Occipital lobe (tissue), 3 donors: ENCODE measurements at places on chromosomes 6 and 20.
A peak's percentile ranks its signal among the peaks of the same experiment; 100 is the strongest.

DNA sequence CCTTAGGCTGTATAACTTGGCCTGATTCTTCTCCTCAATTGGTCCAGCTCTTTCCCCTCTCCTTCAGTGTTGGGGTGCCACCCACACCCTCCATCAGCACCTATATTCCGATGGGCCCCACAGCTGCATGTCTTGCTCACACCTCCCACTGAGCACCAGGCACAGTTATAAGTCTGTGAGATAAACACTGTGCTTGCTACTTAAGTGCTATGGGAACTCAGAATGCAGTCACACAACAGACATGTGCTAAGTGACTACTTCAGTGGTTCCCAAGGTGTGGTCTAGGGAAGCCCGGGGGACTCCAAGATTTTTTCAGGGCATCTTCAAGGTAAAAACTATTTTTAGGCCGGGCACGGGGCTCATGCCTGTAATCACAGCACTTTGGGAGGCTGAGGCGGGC lies 7.3 kb downstream of the ZC3H12D start:
- no peak for DNase-seq

DNA sequence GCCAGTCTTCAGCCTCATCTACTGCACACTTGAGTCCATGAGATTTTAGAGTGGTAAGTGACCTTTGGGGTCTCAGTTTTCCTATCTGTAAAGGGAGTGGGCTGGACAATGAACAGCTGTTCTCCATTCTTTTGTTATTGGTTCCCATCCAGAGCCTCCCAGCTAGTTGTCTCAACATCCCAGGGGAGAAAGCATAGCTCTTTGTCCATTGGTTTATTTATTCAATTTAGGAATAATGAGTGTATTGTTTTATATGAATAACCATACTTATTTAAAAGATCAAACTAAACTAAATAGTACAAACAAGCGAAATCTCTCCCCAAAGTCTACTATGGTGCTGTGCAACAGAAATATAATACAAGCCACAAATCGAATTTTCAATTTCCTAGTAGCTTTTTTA lies 13.7 kb downstream of the PIGT start:
- no peak for DNase-seq

DNA sequence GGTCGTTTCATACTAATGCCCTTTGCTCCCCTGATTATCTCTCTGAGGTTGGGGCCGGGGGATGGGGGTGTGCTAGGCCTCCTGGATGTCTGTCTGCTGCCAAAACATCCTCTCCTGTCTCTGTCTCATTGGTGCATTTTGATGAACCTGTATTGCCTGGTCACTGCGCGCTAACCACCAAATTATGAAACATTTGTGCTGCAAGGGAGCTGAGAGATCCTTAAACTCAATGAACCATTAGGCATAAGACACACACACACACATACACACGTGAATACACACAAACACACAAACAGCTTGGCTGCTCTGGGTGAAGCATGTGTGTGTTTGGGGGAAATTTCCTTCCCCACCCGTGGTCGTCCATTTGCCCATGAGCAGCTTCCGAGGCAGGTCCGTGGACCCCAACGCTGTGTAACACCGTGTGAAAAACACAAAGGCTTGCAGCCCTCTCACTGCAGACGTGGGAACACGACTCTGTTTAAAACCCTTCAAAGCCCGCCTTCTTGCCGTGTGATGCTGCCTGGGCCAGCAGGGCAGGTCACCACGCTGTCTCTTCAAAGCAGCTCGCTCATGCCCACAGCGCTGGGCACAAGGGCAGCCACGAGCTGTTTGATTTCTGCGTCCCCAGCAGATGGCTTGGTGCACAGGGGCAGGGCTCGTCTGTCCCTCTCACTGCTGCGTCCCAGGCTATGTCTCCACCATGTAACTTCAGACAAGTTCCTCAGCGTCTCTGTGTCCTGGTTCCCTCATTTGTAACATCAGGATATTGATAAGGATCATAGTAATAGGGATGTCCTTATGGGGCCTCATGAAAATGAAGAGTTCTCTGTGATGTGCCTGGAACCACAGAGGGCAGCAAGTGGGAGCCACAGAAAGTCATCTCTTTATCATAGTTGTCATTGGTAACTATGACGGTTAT lies 96.8 kb downstream of the CDH26 start:
- DNase-seq, result no peak

GRCh38 chr6:4316867-4317400 lies 181.6 kb upstream of the ECI2 start:
- DNase-seq, result no peak

DNA sequence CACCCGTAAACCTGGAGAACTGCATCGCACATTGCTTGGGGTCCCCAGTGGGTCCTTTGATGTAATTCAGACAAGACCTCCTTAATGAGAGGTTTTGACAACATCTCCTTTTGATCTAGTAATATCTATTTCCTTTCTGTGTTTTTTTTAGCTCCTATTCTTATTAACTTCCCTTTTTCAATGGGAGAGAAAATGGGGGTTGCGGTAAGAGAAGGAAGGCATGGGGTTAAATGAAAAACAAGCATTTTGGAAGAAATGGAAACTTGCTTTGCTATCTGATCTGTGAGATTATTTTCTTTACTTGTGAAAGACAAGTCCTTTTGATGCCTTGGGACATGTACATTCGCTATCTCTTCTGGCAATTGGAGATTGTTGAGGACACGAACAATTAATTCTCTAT lies 418.6 kb upstream of the MAN1A1 start:
- no peak for DNase-seq

DNA sequence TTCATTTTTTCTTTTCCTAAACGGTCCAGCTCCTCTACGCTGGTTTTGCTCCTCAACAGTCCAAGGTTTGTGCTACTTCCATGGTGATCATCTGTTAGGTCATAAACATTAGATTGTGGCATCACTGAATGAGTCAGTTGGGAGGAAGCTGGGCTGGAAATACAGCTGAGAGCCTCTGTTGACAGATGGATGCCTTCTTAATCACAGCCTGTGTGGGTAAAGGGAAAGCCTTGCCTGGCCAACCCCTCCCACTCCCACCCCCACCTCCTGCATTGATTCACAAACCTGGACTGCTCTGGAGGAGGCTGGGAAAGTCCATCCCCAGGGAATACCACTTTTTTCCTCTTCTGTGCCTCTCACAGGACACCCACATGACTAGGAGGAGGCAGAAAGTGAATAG lies 180.6 kb upstream of the CCN2 start:
- no peak for DNase-seq

DNA sequence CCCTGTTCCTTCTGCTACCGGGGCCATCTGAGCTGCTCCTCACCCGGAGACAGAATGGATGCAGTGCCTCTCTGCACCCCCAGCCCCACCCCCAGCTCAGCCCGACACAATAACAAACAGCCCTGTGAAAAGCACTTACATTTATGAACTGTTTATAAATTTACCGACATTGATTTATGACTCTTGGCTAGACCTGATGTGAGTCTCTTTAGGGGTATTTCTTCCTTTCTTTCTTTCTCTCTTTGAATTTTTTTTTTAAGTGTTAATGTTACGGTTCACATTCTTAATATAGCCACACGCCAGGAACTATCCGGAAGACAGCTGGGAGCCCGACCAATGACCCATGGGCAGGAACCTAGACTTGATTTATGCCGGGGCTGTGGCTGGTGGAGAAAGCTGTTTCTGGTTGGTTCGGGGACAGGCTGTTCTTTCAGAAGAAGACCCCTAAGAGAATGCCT lies 266.3 kb downstream of the CDC5L start:
- no peak for DNase-seq

DNA sequence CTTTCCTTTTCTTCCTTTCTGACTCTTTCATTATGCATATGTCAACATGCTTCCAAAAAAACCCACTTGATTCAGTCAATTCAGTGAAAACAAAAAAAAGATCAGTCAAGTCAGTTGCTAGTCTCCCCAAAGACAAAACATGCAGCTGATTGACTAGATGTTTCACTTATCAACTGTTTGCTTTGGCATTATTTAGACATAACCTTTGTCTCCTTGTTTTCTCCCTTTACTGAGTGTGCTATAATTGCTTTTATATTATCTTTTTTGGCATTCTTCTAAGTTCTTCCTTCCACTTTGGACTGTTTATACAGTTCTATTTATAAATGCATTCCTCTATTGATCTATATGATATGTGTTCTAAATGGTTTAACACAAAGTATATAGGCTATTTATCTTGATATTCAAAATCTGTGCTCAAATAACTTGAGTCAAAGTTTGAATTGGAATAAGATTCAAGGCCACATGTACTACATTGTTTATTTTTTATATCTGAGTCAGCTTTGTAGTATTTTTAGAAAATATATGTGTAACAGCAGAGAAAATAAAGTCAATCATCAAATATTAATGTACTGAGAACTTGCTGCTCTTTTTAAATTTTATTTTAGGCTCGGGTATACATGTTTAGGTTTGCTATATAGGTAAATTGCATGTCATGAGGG lies 260.5 kb downstream of the CENPW start:
- no peak for DNase-seq

- DNase-seq, result no peak
Measured at GRCh38 chr6:67199425-67199824, 1435.7 kb upstream of the ADGRB3 start.

DNA sequence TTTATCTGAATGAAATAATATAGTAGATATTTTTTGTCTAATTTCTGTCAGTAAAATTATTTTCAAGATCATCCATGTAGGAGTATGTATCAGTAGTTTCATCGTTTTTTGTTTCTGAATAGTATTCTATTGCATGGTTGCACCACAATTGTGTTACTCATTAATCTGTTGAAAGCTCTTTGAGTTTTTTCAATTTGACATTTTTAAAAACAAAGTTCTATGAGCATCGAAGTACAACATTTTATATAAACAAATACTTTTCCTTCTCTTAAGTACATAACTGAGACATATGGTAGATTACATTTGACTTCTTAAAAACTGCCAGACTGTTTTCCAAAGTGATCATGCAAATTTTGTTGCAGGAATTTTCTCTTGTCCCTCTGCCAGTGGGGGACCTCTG lies 1113.1 kb upstream of the CITED2 start:
- no peak for DNase-seq

- no peak for DNase-seq
Measured at GRCh38 chr20:50343125-50343489, 152.5 kb downstream of the CEBPB start.

- DNase-seq, result no peak
Measured at GRCh38 chr6:125149256-125150144, 4.1 kb upstream of the TPD52L1 start.

DNA sequence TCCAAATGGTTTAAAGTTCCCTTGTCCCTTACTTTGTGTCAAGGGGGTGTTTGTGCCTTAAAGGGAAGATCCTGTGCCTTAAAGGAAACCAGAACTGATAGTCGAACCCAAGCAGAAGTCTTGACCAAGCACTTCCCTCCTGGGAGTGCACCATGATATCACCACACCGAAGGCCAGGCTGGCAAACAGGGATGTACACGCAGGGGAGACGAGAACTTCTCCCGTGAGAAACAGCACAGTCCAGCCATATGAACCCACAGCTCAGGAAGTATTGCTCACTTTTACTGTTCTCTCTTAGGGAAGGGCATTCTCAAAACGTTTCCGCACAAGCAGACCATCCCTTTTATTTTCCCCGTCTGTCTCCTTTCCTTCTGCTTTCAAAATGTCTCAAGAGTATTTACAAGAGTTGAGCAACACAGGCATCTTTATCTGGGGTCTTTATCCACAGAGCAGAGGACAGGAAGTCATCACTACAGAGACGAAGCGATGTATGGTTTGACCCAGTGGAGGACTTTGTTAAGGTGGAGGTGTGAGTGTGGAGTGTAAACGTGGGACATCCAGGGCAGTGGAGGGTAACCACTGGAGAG lies 12.8 kb upstream of the SERPINB1 start:
- no peak for DNase-seq

GRCh38 chr20:23050076-23050838 lies 785 bp upstream of the THBD start:
- no peak for DNase-seq

GRCh38 chr6:30258204-30258603 lies 45.0 kb upstream of the TRIM26 start:
- no peak for DNase-seq

DNA sequence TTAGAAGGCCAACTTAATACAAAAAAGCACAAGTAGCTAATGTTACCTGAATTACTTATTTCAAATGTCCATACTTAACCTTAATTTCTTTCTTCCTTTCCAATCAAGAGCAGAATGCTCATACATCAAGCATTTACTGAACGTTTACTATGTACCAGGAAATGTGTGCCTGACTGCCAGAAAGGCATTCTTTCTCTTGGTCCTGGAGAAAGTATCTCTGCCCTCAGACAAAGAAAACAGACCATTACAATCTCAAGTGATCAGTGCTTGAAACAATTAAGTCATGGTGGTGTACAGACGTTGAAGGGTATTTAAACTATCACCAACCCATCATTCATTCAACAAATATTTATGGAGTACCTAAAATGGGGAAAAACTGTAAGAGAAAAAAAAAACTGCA lies 26.4 kb downstream of the CSNK2A1 start:
- DNase-seq, result no peak

GRCh38 chr6:3331971-3332370 lies 73.2 kb downstream of the PSMG4 start:
- no peak for DNase-seq

- DNase-seq, result no peak
Measured at GRCh38 chr6:137357263-137357947, 136.8 kb downstream of the OLIG3 start.

GRCh38 chr6:21731411-21732031 lies 138.0 kb downstream of the SOX4 start:
- no peak for DNase-seq

DNA sequence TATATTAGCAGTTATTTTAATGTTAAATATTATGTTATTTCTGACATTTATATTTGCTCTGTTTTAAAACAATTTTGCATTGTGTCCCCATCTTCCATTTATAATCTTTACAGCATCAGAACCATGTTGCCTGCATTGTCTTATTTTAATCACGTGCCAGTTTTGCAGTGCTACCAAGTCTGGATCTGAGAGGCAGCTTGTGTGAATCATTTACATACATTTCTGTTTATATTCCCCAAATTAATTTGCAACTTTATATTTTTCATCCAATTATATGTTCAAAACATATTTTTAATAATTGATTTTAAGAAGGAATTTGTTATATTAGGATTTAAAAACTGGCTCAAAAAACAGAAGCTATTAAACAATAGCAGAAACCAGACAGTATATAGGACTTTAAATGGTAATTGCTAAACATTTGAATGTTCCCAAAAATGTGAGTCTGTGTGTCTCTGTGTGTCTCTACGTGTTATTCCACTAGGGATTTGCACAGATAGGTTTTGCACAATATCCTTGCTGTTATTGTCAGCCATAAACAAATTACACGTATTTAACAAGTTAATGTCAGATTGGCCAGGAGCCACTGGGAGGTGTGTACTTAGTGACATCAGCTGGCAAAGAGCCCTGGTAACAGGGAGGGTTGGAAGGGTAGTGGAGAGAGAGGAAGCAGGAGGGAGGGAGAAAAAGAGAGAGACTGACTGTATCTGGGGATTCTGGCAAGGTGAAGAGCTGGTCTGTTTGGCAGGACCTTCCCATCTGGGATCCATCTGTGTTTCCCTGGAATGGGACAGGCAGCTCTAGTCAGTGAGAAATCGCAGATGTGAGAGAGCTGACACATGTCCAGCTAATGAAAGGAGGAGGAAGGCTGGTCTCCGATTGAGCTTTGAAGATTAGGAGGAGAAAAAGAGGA lies 72.1 kb downstream of the CBFA2T2 start:
- peak; percentile 18 for DNase-seq

- no peak for DNase-seq
Measured at GRCh38 chr6:52063584-52064344, 23.6 kb downstream of the PKHD1 start.

GRCh38 chr6:154923199-154923869 lies 71.8 kb upstream of the TIAM2 start:
- DNase-seq, result no peak

- no peak for DNase-seq
Measured at GRCh38 chr6:87837444-87837843, 135.4 kb upstream of the AKIRIN2 start.
